Muscle of leg (tissue), 16 donors: ENCODE measurements at places on chromosomes 16 and 17. TPM values are rescaled to one million over a fixed set of nuclear protein-coding genes. Genes with fewer than 3 reads are reported as not detected.
A peak's percentile ranks its signal among the peaks of the same experiment; 100 is the strongest.

DNA sequence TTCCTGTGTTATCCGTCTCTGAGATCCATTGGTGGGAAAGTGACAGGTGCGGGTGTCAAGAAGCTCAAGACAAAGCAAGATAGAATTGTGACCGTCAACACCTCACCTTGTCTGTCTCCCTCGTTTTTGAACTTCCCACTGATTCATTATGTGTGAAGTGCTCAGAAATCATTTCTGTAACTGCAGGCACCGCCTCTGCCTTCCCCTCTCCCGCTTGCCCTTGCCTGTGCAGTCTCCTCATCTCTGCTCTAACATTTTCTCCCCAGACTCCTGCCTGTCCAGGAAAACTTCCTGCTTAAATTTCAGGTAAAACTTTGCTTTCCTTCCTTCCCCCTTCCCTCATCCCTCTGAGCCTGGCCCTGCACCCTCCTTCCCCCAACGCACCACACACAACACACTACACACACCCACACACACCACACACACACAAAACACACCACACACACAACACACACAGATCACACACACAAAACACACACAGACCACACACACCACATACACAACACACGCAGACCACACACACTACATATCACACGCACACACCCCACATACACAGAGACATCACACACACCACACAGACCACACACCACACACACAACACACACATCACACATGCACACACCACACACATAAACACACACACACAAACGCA lies 25.7 kb downstream of the CALB2 start:
- H3K4me3 ChIP-seq = no peak overlapping the region
- H3K36me3 ChIP-seq = no peaks in the 10 kb centered on the region
- no peaks in the 10 kb centered on the region for H3K4me1 ChIP-seq
- H3K27me3 ChIP-seq = no peaks in the 10 kb centered on the region

- DNase-seq = peak; percentile 40
- H3K27me3 ChIP-seq = no peaks in the 10 kb centered on the region
- H3K4me1 ChIP-seq = peaks cover 12% of the 10 kb centered on the region
- H3K4me3 ChIP-seq = peak overlapping the region; percentile 73
- peaks cover 27% of the 10 kb centered on the region for H3K36me3 ChIP-seq
- H3K27ac ChIP-seq = peak overlapping the region; percentile 78
These were observed 572 bp downstream of the PSMB6 start for GRCh38 chr17:4796552-4796920.

GRCh38 chr16:11255737-11256660 lies at the start of gene SOCS1:
Gene SOCS1 (minus strand): TSS chr16:11256204. CDS start chr16:11255478, 726 bp downstream.
- H3K36me3 ChIP-seq = peaks cover 3% of the 10 kb centered on the region
- peak; percentile 95 for DNase-seq
- peaks cover 14% of the 10 kb centered on the region for H3K27me3 ChIP-seq
- peak within 1 kb of the TSS; percentile 72 for H3K4me3 ChIP-seq

GRCh38 chr17:44541884-44542581 lies 15.3 kb upstream of the FZD2 start:
- peaks cover 10% of the 10 kb centered on the region for H3K27me3 ChIP-seq
- peaks cover 23% of the 10 kb centered on the region for H3K4me1 ChIP-seq
- H3K27ac ChIP-seq = no peak overlapping the region
- no peaks in the 10 kb centered on the region for H3K36me3 ChIP-seq
- DNase-seq = no peak

The TVP23C gene
- 9.7 TPM for polyA plus RNA-seq

The SNX11 gene
- 12.8 TPM for polyA plus RNA-seq

The OR4D1 gene
- polyA plus RNA-seq = not detected

DNA sequence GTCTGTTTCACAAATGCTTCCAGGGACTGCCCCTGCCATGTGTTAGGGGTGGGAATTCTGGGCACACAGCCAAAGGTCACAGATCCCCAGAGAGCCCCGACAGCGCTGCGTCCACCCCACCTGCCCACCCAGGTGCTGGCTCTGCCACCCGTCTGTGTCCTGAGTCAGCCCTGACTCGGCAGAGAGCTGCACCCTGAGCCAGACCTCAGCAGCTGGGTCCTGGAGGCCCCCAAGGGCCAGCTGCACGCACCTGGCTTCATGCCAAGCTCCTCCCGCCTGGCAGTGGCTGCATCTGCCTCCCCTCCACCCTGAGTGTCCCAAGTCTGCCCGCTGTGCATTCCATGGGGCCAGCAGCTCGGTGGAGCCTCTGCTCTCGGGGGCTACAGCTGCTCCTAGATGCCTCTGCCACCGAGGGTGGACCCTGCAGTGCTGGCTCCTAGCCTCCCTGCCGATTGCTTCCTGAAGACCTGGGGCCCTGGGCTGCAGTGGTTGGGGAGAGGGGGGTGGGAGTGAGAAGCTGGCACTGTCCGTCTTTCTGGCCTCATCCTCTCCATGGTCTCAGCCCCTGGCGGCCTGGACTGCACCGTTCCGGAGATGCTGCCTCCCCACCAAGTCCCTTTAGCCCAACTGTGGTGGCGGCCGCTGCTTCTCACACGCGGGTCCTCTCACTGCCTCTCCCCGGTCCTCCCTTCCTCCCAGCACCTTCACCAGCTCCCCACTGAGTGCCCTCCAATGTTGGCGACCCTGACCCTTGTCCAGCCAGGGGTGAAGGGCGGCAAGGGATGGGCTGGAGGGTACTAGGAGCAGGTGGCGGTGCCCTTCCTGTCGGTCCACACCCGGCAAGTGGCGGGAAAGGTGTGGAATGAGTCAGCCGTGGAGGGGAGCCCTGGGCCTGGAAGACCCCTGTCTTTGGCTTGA lies 3.0 kb downstream of the SECTM1 start:
- H3K4me1 ChIP-seq = peaks cover 78% of the 10 kb centered on the region
- no peaks in the 10 kb centered on the region for H3K36me3 ChIP-seq
- H3K4me3 ChIP-seq = no peak overlapping the region
- peak; percentile 88 for DNase-seq

The KRT10 gene
- 46.9 TPM for polyA plus RNA-seq

The WFIKKN2 gene
- polyA plus RNA-seq = 3.3 TPM

GRCh38 chr17:62652251-62653001 lies 25.0 kb downstream of the MRC2 start:
- peak overlapping the region; percentile 38 for H3K4me3 ChIP-seq
- peaks cover 56% of the 10 kb centered on the region for H3K4me1 ChIP-seq

GRCh38 chr16:66064801-66065530 lies 301.5 kb upstream of the CDH5 start:
- H3K4me3 ChIP-seq = no peak overlapping the region
- peak; percentile 65 for DNase-seq
- peak overlapping the region; percentile 81 for H3K27ac ChIP-seq
- no peaks in the 10 kb centered on the region for H3K27me3 ChIP-seq

DNA sequence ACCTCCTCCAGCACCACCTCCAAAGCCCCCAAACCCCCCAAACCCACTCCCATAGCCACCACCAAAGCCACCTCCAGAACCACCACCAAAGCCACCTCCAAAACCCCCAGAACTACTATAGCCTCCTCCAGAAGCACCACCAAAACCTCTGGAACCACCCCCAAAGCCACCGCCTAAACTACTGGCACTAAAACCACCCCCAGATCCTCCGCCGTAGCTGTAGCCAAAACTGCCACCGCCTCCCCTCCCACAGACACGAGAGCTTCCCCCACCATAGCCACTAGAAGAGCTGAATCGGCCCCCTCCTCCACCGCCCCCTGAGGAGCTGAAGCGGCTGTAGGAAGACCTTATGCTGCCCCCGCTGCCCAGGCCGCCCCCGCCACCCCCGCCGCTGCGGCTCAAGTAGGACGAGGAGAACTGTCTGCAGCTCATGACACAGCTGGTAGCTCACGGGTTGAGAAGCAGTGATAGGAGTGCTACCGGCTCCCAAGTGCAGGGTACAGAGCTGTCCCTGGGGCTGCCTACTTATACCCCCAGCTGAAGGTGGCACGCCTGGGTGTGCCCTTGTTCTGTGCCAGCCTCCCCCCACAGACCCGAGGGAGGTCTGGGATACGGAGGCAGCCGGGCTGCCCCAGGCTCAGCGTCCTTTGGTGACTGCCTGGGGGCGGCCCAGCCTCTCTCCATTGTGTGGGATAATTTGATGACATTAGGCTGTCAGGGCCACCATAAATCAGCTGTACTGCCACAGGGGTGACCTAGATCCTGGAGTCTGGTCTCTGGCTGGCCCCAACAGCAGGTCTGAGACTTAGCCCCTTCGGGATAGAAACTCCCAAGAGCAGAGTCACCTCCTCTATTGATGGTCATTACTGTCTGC lies at the start of gene KRT9:
KRT9 (minus strand) TSS at position 499 of the 874 bp plus-strand sequence; CDS start at position 432, 67 bp downstream.
- H3K27me3 ChIP-seq = peaks cover 35% of the 10 kb centered on the region
- H3K36me3 ChIP-seq = no peaks in the 10 kb centered on the region
- DNase-seq = no peak
- no peak within 1 kb of the TSS for H3K27ac ChIP-seq

DNA sequence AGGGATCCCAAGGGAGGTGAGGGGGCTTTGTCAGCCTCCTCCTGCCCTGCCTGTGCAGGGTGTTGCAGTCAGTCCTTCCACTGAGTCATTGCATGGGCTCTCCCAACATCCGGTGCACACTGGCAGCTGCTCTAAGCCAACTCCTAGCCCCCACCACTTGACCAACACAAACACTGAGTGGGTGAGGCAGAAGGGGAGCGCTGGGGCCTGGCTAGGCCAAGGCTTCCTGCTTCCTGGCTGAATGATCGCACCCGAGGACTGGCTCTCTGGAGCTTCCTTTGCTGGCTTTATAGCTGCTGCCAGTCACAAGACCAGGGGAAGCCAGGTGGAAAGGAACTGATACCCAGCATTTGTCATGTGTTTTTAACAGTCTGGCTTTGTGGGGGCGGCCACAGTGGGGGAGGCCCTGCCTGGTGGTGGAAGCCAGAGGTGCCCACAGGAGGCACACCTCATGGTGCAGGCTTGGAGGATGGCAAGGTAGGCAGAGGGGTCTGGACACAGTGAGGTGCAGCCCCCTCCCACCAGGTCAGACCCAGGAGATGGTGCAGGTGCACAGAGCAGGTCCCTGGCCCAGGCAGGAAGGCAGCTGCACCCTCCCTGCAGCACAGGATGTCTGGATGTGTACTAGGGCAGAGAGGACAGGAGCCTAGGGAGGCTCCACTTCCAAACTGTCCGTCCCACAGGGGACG lies 6.8 kb downstream of the MPG start:
- peak; percentile 72 for DNase-seq
- H3K4me3 ChIP-seq = no peak overlapping the region
- H3K27ac ChIP-seq = peak overlapping the region; percentile 62
- peaks cover 77% of the 10 kb centered on the region for H3K36me3 ChIP-seq
- H3K27me3 ChIP-seq = no peaks in the 10 kb centered on the region

The GNG13 gene
- polyA plus RNA-seq = not detected

The CACNG5 gene
- polyA plus RNA-seq = not detected
